ENCODE measurements at places on chromosomes 7 and 10. TPM values are rescaled to one million over a fixed set of nuclear protein-coding genes. Genes with fewer than 3 reads are reported as not detected.

GIMAP8 gene
- polyA plus RNA-seq = not detected

JCAD gene
- polyA plus RNA-seq = 0.75 TPM

CUX1 gene
- polyA plus RNA-seq = 33.1 TPM

UCMA gene
- 1.2 TPM for polyA plus RNA-seq

PHYHIPL gene
- 0.23 TPM for polyA plus RNA-seq

GPR15LG gene
- not detected for polyA plus RNA-seq

HOXA9 gene
- not detected for polyA plus RNA-seq

GRCh38 chr7:28904578-28905048 lies 53.5 kb downstream of the TRIL start:
- no peak for DNase-seq

DNA sequence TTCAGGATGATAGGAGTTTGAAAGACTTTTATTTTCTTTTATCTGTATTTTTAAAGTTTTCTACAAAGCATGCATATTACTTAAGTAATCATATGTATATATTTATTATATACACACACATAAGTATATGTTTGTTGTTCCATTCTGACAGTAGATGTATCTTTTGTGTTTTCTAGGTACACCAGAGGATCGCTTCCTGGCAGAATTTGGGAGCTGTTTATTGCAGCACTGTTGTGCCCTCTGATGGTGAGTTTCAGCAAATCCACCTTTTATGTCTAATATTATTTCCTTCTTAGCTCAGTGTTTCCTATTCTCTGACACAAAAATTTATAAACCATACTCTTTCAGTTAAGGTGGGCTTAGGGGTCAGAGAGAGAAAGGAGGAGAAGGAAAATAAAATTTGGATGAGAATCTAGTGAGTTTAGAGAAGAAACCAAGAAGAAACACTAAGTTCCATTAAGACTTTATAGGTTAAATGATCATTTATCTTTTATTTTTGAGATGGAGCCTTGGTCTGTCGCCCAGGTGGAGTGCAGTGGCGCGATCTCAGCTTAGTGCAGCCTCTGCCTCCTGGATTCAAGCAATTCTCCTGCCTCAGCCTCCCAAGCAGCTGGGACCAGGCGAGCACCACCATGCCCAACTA lies 59.2 kb upstream of the OIT3 start:
- no peak for DNase-seq

DNA sequence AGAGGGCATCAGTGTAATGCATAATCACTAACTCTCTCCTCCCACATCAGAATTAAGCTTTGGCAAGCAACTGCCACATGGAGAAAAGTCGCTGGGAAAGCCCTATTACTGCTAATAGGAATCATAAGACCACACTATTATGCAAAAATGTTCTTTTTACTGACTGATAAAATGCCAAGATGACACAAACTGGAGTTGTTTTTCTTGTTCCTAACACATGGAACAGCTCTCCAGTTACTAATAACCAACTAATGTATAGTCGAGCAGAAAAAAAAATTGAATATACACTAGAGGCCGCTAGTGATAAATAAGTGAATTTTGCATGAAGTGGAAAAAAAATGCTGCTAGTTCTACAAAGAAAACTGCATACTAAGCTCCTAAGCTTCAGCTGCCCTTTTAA lies 165.6 kb downstream of the TPK1 start:
- no peak for DNase-seq

GRCh38 chr10:688312-689120 lies 952 bp downstream of the DIP2C start:
- DNase-seq = peak; percentile 68

DNA sequence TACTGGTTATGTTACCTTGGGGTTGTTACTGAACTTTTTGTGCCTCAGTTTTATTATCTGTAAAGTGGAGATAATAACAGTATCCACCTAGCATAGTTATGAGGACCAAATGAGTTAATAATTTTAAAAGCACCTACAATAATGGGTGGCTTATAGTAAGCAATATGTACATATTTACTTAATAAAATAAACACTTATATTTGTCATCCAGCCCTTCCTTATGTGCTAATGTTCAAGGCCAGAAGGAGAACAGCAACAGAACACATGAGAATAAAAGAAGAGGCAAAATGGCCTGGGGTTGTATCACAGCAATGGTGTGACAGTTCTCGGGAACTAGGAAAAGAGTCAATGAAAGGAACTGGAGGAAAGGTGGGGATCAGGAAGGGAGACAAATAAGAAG lies 255.4 kb upstream of the LRGUK start:
- no peak for DNase-seq

DNA sequence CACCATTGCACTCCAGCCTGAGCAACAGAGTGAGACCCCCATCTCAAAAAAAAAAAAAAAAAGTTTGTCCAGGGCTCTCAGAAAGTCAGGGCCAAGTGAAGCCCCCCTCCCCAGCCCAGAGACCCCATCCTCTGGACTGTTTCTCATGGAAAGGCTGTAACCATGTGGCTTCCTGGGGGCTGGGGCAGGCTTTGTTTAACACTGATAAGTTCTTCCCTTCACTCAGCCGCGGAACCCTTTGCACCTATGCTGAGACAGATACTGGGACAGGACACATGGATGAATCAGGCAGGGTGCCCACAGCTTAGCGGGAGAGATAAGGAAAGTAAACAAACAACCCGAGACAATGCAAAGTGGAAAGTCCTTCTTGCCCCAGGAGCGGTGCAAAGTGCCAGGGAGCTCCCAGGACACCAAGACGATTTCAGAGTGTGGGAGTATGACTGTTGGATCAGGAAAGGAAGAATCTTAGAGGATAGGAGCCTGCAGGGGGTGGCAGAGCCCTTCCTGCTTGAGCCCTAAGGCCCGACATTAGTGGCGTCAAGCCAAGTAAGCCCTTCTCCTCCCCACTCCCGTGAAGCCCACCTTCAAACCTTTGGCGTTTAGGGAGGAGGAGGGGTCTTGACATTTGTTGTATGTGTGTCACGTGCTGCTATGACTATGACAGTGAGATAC lies 11.6 kb downstream of the MLXIPL start:
- no peak for DNase-seq

DNA sequence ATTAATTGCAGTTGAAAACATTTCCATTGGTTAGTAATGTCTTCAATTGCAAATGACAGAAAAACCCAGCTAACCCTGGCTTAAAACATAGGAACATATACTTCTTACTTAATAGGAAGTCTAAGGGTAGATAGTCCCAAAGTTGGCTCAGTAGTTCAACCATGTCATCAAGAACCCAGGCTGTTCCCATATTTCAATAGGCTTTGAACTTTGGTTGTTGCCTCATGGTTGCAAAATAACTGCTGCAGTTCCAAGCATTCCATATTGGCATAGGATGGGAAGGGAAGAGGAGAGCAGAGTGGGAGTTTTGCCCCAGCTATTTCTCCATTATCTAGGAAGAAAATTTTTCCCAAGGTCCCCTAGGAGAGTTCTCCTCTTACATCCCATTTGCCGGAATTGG lies 81.4 kb upstream of the EEPD1 start:
- DNase-seq = no peak

DNA sequence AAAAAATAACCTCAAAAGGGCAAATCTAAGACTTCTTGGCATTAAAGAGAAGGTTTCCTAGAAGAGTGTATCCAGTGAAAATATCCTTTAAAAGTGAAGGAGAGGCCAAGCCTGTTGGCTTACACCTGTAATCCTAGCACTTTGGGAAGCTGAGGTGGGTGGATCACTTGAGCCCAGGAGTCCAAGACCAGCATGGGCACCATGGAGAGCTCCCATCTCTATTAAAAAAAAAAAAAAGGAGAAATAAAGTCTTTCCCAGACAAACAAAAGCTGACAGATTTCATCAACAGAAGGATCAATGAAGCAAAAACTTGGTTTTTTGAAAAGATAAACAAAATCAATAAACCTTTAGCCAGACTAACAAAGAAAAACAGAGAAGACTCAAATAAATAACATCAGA lies 67.6 kb upstream of the ZNF800 start:
- no peak for DNase-seq

- DNase-seq = no peak
Measured at GRCh38 chr7:50684011-50684712, 98.5 kb downstream of the GRB10 start.

DNA sequence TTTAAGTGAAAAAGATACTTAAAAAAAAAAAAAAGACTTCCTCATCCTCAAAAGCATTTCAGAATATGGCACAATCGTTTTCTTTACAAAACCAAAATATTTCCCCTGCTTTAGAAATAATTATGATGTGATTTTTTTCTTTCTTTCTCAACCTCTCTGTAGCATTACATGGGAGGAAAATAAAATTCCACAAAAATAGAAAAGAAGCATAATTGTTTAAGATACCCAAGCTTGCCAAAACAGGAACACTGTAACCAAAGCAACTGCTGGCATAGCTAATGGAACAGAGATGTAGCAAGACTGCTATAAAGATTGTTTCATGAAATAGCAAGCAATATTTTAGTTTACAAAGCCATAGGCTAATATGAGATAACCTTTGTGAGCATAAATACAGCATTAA lies 75.6 kb upstream of the GPR22 start:
- no peak for DNase-seq

GRCh38 chr10:32148864-32149251 lies 92.6 kb upstream of the KIF5B start:
- no peak for DNase-seq

DNA sequence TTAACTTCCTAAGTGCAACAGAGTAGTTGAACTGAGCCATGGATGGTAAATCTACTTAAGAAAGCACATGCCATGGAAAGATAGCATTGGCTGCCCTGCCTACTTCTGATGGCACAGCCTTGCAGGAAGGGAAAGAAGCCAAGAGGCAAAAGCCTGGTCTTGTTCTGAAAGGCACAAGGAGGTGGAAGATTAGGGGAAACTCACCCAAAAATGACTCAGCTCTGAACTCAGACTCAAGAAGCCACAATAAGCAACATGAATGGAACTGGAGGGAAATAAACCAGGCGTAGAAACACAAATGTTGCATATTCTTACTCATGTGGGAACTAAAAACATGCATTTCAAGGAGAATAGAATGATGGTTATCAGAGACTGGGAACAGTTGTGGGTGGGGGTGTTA lies 20.8 kb upstream of the ALOX5 start:
- DNase-seq = no peak

DNA sequence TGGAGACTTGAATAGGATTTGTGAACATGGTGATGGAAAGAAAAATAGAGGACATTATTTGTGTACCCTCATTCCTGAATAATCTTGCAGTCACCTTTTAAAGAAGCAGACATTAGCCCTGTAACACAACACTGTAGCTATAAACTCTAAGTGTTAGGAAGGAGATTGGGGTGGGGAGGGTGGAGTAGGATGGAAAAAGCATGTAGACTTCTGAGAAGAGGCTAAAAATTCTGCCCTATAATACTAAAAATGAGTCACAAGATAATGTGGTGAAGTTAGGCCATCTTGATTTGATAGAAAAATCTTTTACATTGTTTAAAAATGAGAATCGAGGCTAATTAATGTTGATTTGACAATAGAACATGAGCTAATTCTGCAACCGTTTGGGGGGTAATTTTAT lies 128.8 kb downstream of the LCOR start:
- no peak for DNase-seq

- no peak for DNase-seq
Measured at GRCh38 chr7:83148776-83149175, 13.9 kb downstream of the PCLO start.

DNA sequence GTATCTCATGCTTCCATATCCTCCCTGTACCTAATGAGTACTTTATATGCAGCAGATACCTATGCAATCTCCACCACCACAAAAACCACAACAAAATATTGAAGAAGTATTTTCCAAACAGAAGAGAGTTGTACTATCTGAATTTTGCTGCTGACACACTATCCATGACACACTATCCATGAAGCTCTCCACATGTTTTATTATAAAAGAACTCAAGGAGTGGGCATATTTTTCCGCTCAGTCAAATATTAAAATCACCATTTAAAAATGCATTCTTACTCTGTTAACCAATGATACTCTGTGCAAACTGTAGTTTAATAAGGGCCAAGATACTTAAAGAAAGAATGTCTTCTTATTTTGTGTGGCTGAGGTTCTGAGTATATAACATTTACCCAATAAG lies 2.8 kb downstream of the BET1 start:
- DNase-seq = no peak

- DNase-seq = no peak
Measured at GRCh38 chr10:14588084-14588937, 186.4 kb downstream of the FAM107B start.

DNA sequence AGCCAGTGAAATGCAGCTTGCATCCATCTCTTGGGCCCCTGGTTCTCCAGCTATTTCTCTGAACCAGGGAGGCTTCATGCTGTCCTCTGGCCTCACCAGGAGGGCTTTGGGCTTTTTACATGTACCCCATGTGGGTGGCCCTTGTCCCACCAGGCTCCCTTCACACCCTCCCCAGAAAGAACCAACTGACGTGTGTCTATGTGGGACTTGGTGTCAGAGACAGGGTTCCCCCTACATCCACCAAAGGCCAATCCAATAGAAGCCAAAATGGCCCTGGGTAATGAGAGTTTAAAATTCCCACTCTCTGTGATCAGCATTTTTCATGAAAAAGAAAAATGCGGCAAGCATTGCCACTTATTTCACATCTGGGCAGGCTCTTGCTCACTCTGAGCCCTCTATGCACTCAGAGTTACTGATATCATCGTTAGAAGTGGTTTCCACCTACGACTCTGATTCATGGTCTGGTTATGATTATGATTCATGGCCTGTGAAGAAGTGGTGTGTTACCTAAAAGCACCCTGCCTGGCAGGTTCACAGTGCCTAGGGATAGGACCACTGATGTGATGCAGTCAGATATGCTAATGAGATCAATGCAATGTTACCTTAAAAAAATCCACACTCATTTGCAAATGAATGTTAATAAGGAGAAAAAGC lies 133.5 kb downstream of the BUB3 start:
- DNase-seq = no peak

GRCh38 chr10:69409968-69410367 lies 6.8 kb downstream of the TACR2 start:
- no peak for DNase-seq

DNA sequence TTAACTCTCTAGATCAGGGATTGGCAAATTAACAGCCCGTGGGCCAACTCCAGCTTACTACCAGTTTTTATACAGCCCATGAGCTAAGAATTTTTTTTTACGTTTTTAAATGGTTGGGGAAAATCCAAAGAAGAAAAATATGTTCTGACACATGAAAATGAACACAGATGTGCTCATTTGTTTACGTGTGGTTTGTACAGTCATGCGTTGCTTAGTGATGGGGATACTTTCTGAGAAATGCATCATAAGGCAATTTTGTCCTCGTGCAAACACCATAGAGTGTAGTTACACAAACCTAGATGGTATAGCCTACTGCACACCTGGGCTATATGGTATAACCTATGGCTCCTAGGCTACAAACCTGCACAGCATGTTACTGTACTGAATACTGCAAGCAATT lies 8.3 kb upstream of the SMKR1 start:
- no peak for DNase-seq

DNA sequence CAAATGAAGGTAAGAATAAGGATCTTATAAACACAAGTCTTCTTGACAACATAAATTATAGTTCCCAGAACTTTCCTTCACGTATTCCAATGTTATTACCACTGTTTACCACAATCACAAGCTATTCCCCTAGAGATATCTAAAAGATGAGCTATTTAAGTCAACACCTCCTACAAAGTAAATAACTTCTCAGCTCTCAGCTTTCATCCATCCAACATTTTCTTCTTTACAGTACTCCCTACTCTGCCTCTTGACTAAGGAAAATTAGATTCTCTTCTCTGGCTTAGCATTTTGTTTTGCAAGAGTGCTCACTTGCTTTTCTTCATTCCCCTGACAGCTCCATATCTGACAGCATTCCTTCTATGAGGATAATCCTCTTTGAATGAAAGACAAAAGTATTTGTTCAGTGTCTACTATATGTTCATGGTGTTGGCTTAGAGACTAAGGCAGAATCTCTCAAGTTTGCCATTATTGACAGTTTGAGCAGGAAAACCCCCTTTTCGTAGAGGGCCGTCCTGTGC lies 93.0 kb upstream of the IL6 start:
- DNase-seq = no peak

- DNase-seq = no peak
Measured at GRCh38 chr7:125383324-125383723, 453.7 kb upstream of the POT1 start.
